8988T (cell line): ENCODE measurements at places on chromosomes 5 and 9.
A peak's percentile ranks its signal among the peaks of the same experiment; 100 is the strongest.

DNA sequence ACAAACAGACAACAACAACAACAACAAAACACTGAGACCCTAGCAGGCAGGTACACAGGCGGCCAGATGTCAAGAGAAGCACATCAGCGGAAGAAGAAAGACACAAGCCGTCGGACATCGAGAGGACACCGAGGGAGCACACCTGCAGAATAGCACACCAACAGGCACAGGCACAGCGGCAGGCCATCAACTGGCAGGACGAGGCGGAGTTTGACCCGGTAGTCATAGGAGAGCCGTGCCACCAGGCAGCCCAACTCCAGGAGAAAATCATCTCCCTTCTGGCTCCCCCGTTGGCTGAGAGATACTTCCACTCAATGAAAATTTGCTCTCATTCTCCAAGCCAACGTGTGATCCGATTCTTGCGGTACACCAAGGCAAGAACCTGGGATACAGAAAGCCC lies 352.1 kb upstream of the IZUMO3 start:
- no peak for DNase-seq

DNA sequence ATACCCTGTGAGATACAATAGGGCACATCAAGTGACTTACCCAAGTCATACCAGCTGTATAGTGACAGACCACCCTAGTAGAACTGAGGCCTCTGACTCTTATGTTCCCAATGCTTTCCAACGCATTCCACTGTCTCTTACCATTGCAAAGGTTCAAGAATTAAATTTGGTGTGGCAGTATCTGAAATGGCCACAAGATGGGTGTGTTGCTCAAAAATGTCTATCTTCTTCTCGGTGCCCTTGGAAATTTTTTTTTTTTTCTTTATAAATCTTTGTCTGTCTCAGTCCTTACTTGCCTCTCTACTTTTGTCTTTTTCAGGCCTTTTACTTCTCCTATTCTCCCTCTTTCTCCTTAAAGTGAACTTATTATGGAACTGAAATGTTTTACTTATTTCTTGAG lies 48.4 kb downstream of the GPR21 start:
- DNase-seq, result no peak

DNA sequence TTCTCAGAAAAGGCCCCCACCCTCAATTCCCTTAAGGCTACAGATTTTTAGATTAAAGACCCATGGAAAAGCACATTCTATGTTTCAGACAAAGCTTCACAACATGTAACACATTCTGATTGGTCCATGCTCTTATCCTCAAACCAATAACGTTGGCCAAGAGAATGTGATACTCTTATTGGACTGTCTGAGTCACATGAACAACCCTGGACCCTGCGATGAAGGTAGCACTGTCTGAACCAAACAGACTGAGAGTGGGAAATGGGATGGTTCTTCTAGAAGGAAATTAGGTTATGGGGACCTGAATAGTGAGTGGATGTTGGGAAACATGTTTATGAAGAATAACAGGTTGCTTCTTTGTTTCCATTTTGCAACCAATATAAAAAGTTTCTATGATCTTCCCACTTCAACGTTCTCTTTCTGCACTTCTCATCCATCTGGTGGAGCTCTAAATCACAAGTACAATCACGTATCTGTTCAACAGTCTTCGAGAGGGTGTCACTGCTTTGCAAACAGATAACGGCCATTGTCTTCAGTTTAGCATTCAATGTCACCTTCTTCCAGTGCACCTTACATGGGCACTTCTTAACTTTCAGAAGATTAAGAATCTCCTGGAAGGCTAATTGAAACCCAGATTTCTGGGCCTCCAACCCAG lies 81.6 kb downstream of the PTCH1 start:
- no peak for DNase-seq

GRCh38 chr9:110283751-110284150 lies 27.4 kb upstream of the TXN start:
- no peak for DNase-seq

GRCh38 chr9:126838895-126839294 lies 21.5 kb upstream of the ZBTB34 start:
- no peak for DNase-seq

- DNase-seq, result no peak
Observed at GRCh38 chr5:148815086-148815485, 11.3 kb upstream of the ADRB2 start.

DNA sequence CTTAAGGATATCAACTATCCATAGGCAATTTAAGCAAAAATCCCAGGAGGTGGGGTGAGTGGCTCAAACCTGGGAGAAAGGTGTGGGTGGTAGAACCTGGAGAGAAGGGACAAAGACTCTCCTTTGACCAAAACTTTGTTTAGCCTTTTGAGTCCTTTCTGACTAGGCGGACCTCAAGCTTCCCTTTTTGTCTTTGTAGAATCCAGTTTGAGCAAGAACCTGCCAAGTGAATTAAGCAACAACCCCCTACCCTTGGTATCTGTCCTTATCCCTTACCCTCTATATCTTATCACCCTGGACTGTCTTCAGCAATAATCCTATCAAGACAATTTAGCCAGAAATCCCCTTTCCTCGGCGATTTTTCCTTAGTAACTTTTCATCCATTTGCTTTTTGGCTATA lies 53.5 kb upstream of the SLC28A3 start:
- no peak for DNase-seq

DNA sequence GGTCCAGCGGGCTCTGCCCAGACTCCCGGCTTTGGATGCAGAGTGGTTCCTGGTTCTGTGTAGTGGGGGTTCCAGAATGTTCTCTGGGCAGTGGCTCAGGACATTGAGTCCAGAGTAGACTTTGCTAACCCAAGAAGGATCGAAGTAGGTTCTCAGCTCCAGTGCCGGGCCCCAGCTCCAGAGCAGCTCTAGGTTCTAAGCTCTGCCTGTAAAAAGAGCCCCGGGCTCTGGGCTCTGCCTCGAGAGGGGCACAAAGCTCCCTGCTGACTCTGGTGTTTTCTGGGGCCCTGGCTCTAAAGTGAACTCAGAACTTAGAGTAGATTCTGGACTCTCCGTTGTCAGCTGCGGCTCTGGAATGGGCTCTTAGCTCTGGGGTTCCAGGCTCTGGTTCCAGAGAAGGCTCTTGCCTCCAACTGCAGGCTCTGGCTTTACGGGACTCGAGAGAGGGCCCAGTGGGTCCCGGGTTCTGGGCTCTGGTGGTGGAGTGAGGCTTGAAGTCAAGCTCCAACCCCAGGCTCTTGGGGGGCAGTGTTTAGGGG lies 414 bp downstream of the WDR38 start:
- no peak for DNase-seq

DNA sequence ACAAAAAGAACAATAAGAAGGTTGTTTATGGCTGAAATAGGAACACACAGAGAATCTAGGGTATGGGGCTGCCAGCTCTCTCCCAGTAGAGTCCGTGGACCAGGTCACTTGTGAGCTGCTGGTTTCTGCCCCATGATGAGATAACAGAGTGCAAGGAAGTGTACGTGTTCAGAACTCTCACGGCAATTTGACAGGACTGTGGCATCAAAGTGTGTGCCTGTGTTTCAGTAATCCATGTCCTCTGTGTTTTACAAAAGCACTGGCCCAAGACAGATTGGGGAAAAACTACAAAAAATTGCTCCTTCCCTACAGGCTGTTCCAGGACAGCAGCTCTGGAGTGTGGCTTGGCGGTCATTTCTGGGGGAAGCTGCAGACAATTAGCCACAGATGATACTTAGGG lies 184.6 kb downstream of the AUH start:
- DNase-seq, result no peak

GRCh38 chr9:91065231-91066041 lies 263.8 kb downstream of the SYK start:
- DNase-seq, result no peak

GRCh38 chr5:116740771-116741170 lies 166.1 kb upstream of the SEMA6A start:
- no peak for DNase-seq

DNA sequence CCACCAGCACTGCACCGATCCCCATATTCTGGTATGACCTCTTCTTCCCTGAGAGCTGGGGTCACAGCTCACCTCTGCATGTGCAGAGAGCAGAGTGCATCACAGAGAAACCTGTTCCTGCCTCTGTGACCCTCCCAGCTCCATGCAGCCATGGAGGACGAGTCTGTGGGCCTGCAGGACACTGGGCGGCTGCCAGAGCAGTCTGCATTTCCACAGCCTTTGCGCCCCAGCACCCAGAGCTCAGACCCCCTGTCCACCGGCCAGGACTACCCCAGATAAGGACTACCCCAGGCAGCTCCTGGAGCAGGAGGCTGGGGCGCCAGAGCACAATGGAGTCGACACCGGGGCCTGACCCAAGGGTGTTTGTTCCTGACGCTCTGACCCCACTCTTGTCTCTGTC lies 308.1 kb upstream of the IRX1 start:
- no peak for DNase-seq

- peak; percentile 9 for DNase-seq
Observed at GRCh38 chr9:128887914-128888350, 6.0 kb downstream of the LRRC8A start.

- DNase-seq, result no peak
Observed at GRCh38 chr9:120692901-120693699, 21.2 kb downstream of the MEGF9 start.

DNA sequence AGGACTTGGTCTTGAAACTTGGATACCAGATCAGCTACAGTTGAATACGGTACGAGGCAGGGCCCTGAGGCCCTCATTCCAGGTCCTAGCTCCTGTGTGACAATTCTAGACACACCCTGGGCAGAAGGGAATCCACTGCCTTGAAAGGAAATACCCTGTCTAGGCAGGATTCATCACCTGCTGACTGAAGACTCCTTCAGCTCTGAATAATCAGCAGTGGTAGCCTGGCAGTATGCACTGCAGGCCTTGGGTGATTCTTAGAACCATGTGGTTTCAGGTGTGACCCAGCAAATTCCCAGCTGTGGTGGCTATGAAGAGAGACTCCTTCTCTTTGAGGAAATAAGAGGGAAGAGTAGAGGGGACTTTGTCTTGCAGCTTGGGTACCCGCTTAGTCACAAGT lies 17.2 kb upstream of the EFNA5 start:
- no peak for DNase-seq

- no peak for DNase-seq
Observed at GRCh38 chr5:56591081-56591480, 224.3 kb upstream of the MAP3K1 start.

- DNase-seq, result no peak
Observed at GRCh38 chr5:57172466-57173318, 1.2 kb upstream of the GPBP1 start.
